ENCODE measurements at places on chromosomes 7 and 10.

- no peak for DNase-seq
Observed at GRCh38 chr7:117839507-117839906, 33.7 kb downstream of the CTTNBP2 start.

DNA sequence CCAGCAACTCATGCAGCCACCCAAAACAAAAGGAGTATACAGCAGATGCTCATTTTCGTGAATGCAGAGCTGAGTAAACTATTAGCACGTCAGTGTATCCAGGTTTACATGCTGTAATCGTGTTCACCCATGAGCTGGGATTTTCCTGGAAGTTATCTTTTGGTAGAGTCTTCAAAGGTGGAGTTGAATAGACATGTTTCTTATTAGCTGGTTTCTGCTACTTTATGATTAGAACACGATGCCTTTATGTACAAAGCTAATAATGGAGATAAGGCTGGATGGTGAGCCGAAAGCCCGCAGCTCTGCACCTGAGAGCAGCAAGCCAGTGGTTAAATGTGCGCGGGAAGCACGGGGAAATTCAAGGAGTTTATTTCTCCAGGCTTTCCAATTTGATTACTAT lies 123.8 kb downstream of the ADARB2 start:
- no peak for DNase-seq

DNA sequence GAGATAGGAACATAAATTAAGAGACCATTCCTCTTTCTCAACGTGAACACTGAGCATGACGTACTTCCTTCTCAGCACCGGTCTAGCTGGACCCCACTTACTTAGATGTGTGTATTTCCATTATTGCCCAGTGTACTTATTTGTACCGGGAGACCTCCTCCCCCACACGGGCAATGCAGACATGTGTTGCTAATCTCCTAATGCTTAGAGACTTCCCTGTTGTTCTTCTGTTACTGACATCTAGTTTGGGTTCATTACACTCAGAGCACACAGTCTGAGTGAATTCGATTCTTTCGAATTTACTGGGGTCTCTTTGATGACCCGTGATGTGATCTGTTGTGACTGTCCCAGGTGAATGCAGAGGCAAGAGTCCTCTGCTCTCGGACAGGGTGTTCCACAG lies 260.0 kb downstream of the MAD1L1 start:
- no peak for DNase-seq

DNA sequence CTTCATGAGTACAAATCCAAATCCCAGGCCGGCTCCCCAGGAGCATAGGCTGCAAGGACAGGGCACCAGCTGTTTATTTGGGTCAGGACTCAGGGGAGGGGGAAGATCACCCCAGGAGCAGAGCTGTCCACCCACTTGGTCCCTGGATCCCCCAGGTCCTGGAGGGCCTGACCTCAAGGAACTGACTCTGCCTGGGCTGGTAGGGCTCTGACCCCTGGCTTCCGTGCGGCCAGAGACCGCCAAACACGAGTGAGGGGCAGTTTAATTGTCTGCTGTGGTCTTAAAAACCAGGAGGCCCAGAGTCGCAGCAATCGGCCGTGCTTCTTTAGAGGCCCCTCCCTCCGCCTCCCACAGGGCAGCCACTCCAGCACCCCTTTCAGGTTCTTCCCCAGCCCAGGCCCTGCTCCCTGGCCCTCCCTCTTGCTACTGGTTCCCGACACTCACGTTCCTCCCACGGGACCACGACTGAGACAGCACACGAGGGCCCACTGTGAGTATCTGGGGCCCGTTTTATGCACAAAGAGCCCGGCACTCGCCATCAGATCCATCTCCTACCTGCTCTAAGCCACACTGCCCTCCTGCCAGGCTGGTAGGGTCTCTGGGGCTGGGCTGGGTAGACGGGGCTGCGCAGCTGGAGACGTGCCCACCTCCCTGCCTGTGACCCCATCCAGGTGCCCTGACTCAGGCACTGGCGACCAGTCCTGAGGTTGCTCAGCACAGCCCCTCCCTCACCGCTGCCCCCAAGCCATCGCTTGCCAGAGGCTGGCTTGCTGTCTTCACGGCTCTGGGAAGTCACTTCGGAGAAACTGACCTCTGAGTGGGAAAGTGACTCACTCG lies 30.0 kb upstream of the CFAP46 start:
- DNase-seq: no peak

GRCh38 chr10:34864149-34865067 lies 49.3 kb upstream of the PARD3 start:
- DNase-seq: no peak

- DNase-seq: no peak
Observed at GRCh38 chr10:82089327-82089726, 214.3 kb downstream of the NRG3 start.

Measured in naive thymus-derived CD8-positive, alpha-beta T cell (primary cell).